ENCODE measurements at places on chromosomes 16 and 17. TPM values are rescaled to one million over a fixed set of nuclear protein-coding genes. Genes with fewer than 3 reads are reported as not detected.

GRCh38 chr17:77528516-77529327, 388.0 kb downstream of the SEC14L1 start:
- H3K27me3 ChIP-seq, result peaks cover 33% of the 10 kb centered on the region
- peaks cover 7% of the 10 kb centered on the region for H3K4me1 ChIP-seq
- no peaks in the 10 kb centered on the region for H3K36me3 ChIP-seq
- H3K27ac ChIP-seq, result no peak overlapping the region

GRCh38 chr17:47789611-47790561, 31.7 kb downstream of the OSBPL7 start:
- H3K36me3 ChIP-seq, result no peaks in the 10 kb centered on the region
- peaks cover 89% of the 10 kb centered on the region for H3K27me3 ChIP-seq
- peak overlapping the region; percentile 48 for H3K4me3 ChIP-seq
- peaks cover 3% of the 10 kb centered on the region for H3K4me1 ChIP-seq
- DNase-seq, result no peak
- H3K27ac ChIP-seq, result no peak overlapping the region

DNA sequence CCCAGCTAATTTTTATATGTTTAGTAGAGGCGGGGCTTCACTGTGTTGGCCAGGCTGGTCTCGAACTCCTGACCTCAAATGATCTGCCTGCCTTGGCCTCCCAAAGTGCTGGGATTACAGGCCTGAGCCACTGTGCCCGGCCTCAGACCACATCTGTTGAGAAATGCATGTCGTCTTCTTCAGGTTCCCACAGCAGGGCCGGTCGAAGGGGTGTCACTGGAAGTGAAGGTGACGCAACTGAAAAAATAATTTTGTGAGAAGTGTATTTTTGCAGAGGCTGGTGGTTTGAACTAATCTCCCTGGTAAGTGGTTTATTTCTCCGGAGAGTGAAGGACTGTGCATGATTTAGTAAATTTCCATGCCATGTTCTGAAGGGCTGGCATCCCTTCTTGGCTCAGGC, 33.4 kb upstream of the IL34 start:
- no peak overlapping the region for H3K27ac ChIP-seq
- no peak overlapping the region for H3K4me3 ChIP-seq
- peaks cover 14% of the 10 kb centered on the region for H3K4me1 ChIP-seq
- H3K27me3 ChIP-seq, result no peaks in the 10 kb centered on the region

DNA sequence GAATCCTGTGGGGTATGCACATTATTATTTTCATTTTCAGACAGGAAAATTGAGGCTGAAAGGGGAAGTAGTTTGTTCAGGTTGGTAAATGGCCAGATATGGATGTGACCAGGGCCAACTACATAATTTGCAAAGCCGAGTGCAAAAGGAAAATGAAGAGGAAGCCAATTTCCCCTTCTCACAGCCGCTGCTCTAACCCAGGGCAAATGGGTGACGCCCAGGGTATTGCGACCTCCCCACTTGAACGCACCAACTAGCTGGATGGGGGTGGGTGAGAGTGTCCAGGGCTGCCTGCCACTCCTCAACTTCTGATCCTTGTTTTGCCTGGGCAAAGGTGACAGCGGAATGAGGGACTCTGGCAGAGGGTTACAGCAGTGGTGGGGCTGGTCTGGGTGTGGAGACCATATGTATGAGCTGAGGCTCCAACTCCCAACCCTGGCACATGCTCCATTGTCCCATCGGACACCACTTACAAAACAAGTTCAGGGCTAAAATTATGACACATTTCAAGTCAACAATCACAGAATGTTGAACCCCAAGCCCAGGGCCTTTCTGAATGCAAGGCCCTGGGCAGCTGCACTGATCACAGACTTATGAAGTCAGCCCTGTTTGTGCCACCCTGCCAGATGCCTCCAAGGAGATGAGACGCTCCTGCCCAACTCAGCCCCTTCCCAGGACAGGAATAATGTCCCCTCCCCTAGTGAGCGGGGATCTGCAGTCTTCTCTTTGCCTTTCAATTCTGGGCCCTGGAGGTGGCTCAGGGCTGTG, 1.7 kb downstream of the ANKRD40CL start:
- peaks cover 9% of the 10 kb centered on the region for H3K4me1 ChIP-seq
- H3K27ac ChIP-seq, result no peak overlapping the region
- H3K4me3 ChIP-seq, result no peak overlapping the region
- no peaks in the 10 kb centered on the region for H3K36me3 ChIP-seq
- no peak for DNase-seq

DNA sequence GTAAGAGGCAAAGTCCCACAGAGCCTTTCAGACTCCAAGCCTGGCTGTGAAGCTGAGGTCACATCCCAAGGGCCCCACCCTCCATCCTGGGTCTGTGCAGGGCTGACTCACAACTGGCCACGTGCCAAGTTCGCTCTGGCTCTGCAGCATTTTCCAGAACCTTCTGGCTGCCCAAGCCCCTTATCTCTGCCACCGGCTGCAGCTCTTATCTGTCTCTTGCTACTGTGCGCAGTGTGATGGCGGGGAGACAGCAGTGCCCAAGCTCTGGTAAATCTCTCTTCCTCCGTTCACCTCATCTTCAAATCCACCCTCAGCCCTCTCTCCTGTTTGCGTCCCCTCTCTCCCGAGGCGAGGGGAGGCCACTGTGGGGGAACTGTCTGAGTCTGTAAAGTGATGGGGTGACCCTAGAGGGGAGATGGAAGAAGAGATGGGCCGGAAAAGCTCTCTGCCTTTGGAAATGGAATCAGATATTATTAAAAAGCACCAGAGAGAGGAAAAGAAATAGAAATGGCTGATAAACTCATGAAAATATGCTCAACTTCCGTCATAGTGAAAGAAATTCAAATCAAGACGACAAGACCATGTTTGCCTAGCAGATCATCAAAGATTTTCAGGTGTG, 162.7 kb upstream of the CDC42EP4 start:
- H3K36me3 ChIP-seq, result no peaks in the 10 kb centered on the region
- peak overlapping the region; percentile 26 for H3K27ac ChIP-seq
- peaks cover 38% of the 10 kb centered on the region for H3K4me1 ChIP-seq
- no peak overlapping the region for H3K4me3 ChIP-seq
- no peaks in the 10 kb centered on the region for H3K27me3 ChIP-seq

GRCh38 chr17:5544115-5544514, 40.2 kb downstream of the NLRP1 start:
- H3K36me3 ChIP-seq, result peaks cover 93% of the 10 kb centered on the region
- DNase-seq, result no peak
- H3K27me3 ChIP-seq, result no peaks in the 10 kb centered on the region
- H3K4me3 ChIP-seq, result no peak overlapping the region
- H3K27ac ChIP-seq, result no peak overlapping the region

- no peak overlapping the region for H3K4me3 ChIP-seq
- no peak for DNase-seq
- H3K27me3 ChIP-seq, result no peaks in the 10 kb centered on the region
- no peak overlapping the region for H3K27ac ChIP-seq
- peaks cover 74% of the 10 kb centered on the region for H3K4me1 ChIP-seq
Observed at GRCh38 chr16:73043828-73044467, 4.0 kb downstream of the ZFHX3 start.

- DNase-seq, result no peak
- H3K4me1 ChIP-seq, result peaks cover 3% of the 10 kb centered on the region
- no peaks in the 10 kb centered on the region for H3K27me3 ChIP-seq
- H3K27ac ChIP-seq, result no peak overlapping the region
- no peak overlapping the region for H3K4me3 ChIP-seq
- H3K36me3 ChIP-seq, result no peaks in the 10 kb centered on the region
Observed at GRCh38 chr16:79839466-79840341, 239.2 kb upstream of the MAF start.

DNA sequence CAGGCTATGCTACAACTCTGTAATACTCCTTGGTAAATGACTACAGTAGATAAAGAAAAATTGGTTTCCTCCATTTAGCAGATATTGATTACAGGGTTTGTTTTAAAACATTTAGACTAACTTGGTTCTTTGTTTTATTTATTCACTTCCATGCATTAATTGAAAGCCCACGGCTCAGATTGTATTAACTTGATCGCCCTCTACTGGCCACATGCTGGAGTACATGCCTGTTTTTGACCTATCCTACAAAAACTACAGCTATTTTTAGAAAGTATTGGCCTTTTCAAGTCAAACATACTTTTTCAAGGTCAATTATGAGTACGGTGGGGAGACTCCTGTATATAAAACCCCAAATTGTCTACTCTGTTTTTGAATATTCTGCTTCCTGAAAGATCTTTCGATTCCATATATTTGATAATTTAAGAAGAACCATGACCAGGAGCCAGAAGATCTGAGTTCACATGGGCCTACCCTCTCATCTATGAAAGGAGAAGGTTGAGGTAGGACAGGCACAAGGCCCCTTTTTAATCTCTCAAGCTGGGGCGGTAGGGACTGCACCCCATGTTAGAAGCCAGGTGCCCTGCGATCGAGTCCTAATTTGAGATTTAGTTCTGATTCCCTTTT, 51.8 kb downstream of the CA10 start:
- no peak overlapping the region for H3K27ac ChIP-seq
- DNase-seq, result peak; percentile 8
- no peaks in the 10 kb centered on the region for H3K4me1 ChIP-seq
- H3K27me3 ChIP-seq, result peaks cover 18% of the 10 kb centered on the region
- H3K4me3 ChIP-seq, result no peak overlapping the region

- DNase-seq, result no peak
- H3K27ac ChIP-seq, result peak overlapping the region; percentile 17
- H3K4me3 ChIP-seq, result no peak overlapping the region
- peaks cover 12% of the 10 kb centered on the region for H3K4me1 ChIP-seq
- peaks cover 24% of the 10 kb centered on the region for H3K27me3 ChIP-seq
Observed at GRCh38 chr17:48295362-48296288, 134.4 kb downstream of the SKAP1 start.

- H3K4me1 ChIP-seq, result no peaks in the 10 kb centered on the region
- no peak overlapping the region for H3K27ac ChIP-seq
- no peak for DNase-seq
- no peaks in the 10 kb centered on the region for H3K27me3 ChIP-seq
Observed at GRCh38 chr17:66517336-66518009, 215.1 kb downstream of the PRKCA start.

- no peaks in the 10 kb centered on the region for H3K36me3 ChIP-seq
- H3K4me1 ChIP-seq, result peaks cover 12% of the 10 kb centered on the region
- DNase-seq, result no peak
- no peak overlapping the region for H3K27ac ChIP-seq
Observed at GRCh38 chr17:47246120-47246519, 7.5 kb upstream of the ITGB3 start.

DNA sequence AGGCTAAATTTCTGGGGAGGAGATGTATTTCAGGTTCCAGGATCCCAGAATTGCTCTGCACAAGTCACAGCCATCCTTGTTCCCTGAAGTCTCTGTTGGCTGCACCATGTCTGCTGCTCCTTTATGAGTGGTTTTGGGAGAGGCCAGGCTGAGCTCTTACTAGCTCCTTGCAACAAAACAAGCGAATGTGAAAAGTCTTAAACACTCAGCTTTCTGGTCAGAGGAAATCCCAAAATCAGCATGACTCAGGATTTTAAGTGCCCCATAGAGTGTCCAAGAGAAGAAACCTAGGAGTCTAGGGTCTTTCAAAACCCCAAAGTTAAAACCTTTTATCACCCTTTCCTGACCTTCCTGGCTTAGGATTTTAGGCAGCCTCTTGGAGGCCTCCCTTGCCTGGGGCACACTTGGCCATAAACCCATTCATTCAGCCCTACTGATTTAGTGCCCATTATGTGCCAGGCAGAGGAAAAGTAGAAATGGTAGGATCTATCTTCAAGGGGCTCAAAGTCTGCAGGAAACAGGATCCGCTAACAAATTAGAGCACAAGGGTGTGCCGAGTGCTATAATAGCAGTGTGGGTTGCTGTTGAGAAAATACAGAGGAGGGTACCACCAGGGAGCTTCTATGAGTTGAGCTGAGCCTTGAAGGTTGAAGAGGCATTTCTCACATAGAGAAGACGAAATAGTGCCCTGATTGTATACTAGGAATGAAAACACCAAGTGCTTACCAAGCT, 36.9 kb downstream of the SOST start:
- H3K27me3 ChIP-seq, result no peaks in the 10 kb centered on the region
- peak overlapping the region; percentile 96 for H3K27ac ChIP-seq
- H3K36me3 ChIP-seq, result no peaks in the 10 kb centered on the region
- no peaks in the 10 kb centered on the region for H3K4me1 ChIP-seq

DNA sequence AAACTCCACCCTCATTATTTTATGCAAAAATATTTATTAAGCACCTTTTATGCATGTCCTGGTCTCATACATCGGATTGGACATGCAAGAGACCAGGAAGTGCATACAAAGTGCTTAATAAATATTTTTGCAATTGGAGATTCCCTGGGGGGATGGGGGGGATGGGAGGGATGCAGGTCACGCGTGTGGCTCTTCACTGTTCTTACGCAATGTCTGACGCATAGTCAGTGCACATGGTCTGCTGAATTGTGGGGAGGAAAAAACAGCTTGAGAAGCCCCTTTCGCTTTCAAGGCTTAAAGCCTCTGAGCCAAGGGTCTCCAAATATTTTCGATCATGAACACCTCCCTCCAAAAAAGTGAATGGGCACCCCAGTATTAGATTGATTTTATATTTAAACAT, 96.7 kb upstream of the XYLT1 start:
- DNase-seq, result no peak
- no peaks in the 10 kb centered on the region for H3K36me3 ChIP-seq
- no peaks in the 10 kb centered on the region for H3K27me3 ChIP-seq
- no peak overlapping the region for H3K27ac ChIP-seq
- H3K4me1 ChIP-seq, result no peaks in the 10 kb centered on the region

- H3K4me1 ChIP-seq, result no peaks in the 10 kb centered on the region
- H3K27ac ChIP-seq, result no peak overlapping the region
- no peaks in the 10 kb centered on the region for H3K27me3 ChIP-seq
- no peak overlapping the region for H3K4me3 ChIP-seq
- no peaks in the 10 kb centered on the region for H3K36me3 ChIP-seq
Observed at GRCh38 chr17:73111386-73111785, 18.9 kb upstream of the SLC39A11 start.

- no peak overlapping the region for H3K4me3 ChIP-seq
- peaks cover 15% of the 10 kb centered on the region for H3K36me3 ChIP-seq
- no peak overlapping the region for H3K27ac ChIP-seq
- DNase-seq, result no peak
- no peaks in the 10 kb centered on the region for H3K4me1 ChIP-seq
- H3K27me3 ChIP-seq, result no peaks in the 10 kb centered on the region
Observed at GRCh38 chr17:9498490-9498889, 77.1 kb downstream of the STX8 start.

CHST4 gene
- not detected for total RNA-seq

ARHGAP44 gene
- 9.7 TPM for total RNA-seq

PROCA1 gene
- 1.4 TPM for total RNA-seq

ATP2A1 gene
- 0.49 TPM for total RNA-seq

CCDC200 gene
- total RNA-seq, result not detected
